ENCODE measurements at places on chromosomes 6 and 20.

DNA sequence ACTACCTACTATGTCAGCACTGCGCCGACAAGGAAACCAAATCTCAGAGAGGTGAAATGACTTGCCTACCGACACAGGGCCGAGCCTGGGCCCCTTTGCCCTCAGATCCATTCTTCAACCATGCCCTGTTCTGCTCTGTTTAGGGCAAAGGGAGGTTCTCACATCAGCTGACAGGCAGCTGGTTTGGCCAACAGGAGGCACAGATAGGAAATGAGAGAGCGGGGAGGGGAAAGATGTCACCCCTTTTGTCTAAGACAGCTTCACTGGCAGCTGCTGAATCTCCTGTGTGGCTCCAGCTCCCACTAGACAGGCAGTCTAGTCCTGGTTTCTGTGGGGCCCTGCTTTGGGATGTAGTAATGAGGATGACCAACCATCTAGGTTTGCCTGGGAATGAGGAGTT, 158.7 kb downstream of the TMEM200A start:
- DNase-seq: no peak

DNA sequence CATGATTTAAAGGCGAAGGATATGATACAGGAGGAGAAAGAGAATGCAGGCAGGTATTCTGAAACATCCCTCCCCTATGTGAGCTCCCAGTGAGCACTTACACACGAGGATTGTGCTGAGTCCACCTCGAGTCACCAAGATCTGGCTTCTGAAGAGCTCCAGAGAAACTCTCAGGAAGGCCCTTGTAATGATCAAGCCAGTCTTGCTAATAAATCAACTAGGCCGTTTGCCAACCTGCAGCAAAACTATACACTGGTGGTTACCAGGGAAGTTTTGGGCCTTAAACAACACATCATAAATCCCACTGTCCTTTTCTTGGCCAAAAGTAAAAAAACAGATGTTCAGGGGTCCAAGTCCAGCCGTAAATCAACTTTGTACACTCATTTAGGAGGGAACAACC, 79.2 kb downstream of the STXBP5 start:
- no peak for DNase-seq

- DNase-seq: no peak
Observed at GRCh38 chr20:44104798-44105517, 82.0 kb downstream of the JPH2 start.

GRCh38 chr6:15663130-15663871, 473 bp upstream of the DTNBP1 start:
- no peak for DNase-seq

GRCh38 chr6:2485116-2485515, 239.7 kb upstream of the GMDS start:
- no peak for DNase-seq

All from activated T-cell treated with anti-CD3 and anti-CD28 coated beads for 1 hour (primary cell).